ENCODE measurements at places on chromosomes 5 and 9.
A peak's percentile ranks its signal among the peaks of the same experiment; 100 is the strongest.

- no peak overlapping the region for H3K4me3 ChIP-seq
- DNase-seq, result no peak
- H3K36me3 ChIP-seq, result no peaks in the 10 kb centered on the region
- no peaks in the 10 kb centered on the region for H3K4me1 ChIP-seq
- H3K27ac ChIP-seq, result no peak overlapping the region
- no peaks in the 10 kb centered on the region for H3K27me3 ChIP-seq
Measured at GRCh38 chr5:120052916-120053828, 410.9 kb upstream of the PRR16 start.

- H3K4me3 ChIP-seq, result no peak overlapping the region
- no peaks in the 10 kb centered on the region for H3K27me3 ChIP-seq
- H3K36me3 ChIP-seq, result no peaks in the 10 kb centered on the region
- no peak overlapping the region for H3K27ac ChIP-seq
- no peak for DNase-seq
Measured at GRCh38 chr5:111138096-111138495, 45.9 kb downstream of the WDR36 start.

- H3K27ac ChIP-seq, result no peak overlapping the region
- no peaks in the 10 kb centered on the region for H3K36me3 ChIP-seq
- H3K4me3 ChIP-seq, result no peak overlapping the region
- no peaks in the 10 kb centered on the region for H3K4me1 ChIP-seq
- no peaks in the 10 kb centered on the region for H3K27me3 ChIP-seq
- no peak for DNase-seq
Measured at GRCh38 chr5:134088291-134088690, 26.2 kb upstream of the TCF7 start.

GRCh38 chr5:170450061-170450669 is 53.7 kb upstream of the KCNIP1 start:
- H3K36me3 ChIP-seq, result no peaks in the 10 kb centered on the region
- no peak overlapping the region for H3K4me3 ChIP-seq
- no peak overlapping the region for H3K27ac ChIP-seq
- H3K27me3 ChIP-seq, result no peaks in the 10 kb centered on the region
- DNase-seq, result peak; percentile 10

DNA sequence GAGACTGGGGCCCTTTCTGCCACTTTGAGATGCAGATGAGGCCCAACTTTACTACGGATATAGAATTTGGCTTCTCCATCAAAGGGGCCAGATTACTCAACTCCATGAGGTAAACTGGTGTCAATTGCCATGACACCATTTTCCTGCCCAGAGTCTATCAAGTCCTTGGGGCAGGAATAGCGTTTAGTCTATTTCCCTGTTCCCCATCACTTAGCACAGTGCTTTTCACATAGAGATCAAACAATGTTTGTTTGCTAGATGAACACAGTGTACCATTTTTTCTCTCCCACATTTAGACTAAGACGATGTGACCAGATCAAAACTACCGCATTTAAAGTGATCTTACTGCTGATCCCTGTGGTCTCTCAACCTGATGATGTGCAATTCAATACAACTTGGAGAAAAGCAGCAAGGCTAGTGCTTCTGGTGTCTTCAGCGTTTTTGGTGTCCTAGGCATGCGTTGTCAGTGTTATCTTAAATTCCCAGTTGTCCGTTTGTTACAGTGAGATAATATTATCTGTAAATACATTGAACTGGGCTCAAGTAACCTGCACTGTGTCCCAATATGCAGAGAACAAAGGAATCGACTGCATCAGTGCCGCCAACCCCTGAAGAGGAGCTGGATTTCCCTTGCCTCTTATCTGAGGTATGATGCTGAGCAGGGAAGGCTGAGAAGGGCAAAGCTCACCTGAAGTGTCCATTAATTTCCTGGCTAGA is 446.2 kb downstream of the PLK2 start:
- H3K4me1 ChIP-seq, result no peaks in the 10 kb centered on the region
- H3K4me3 ChIP-seq, result no peak overlapping the region
- no peaks in the 10 kb centered on the region for H3K36me3 ChIP-seq
- H3K27me3 ChIP-seq, result no peaks in the 10 kb centered on the region
- H3K27ac ChIP-seq, result no peak overlapping the region
- DNase-seq, result no peak

- no peaks in the 10 kb centered on the region for H3K27me3 ChIP-seq
- H3K27ac ChIP-seq, result peak overlapping the region; percentile 23
- peaks cover 2% of the 10 kb centered on the region for H3K4me1 ChIP-seq
Measured at GRCh38 chr5:963673-964531, 44.7 kb upstream of the NKD2 start.

DNA sequence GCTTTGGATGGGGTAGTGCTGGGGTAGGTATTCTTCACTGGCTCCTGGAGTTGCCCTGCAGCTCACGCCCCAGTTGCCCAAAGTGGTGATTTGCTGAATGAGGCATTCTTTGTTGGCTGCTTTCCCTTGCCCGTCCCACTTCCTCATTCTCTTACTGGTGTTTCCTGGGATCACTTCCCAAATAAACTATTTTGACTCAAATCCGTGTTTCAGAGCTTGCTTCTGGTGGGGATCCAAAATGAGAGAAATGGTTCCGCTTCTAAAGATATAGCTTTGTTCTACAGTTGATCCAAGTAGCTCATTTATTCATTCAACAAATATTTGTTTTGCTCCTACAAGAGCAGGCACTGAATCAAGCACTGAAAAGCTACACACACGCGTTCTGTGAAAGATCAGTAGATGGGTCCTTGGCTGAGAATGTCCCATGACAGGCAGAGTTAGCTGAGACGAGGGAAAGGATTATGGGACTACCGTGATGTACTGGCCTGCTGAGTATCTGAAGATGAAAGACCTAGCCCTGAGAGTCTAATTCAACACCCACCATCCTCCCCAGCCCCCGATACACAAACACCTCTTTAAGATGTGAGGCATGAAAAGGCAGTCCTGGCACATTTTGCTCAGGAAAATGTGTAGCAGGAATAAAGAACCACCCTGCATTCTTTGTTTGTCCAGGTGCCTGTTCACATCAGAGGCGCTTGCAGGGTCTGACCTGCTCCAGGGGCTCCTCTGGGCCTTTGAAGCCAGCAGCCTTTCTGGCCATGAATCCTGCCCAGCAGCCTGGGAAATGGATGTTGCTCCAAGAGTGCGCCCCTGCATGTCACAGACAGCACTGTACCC is 143.1 kb upstream of the RANBP3L start:
- H3K27me3 ChIP-seq, result no peaks in the 10 kb centered on the region
- H3K27ac ChIP-seq, result no peak overlapping the region
- DNase-seq, result no peak
- no peak overlapping the region for H3K4me3 ChIP-seq
- H3K4me1 ChIP-seq, result no peaks in the 10 kb centered on the region

- DNase-seq, result no peak
- no peaks in the 10 kb centered on the region for H3K36me3 ChIP-seq
- H3K27me3 ChIP-seq, result no peaks in the 10 kb centered on the region
- no peak overlapping the region for H3K27ac ChIP-seq
Measured at GRCh38 chr9:99475401-99476065, 253.5 kb downstream of the SEC61B start.

- no peaks in the 10 kb centered on the region for H3K36me3 ChIP-seq
- no peak overlapping the region for H3K4me3 ChIP-seq
- H3K27me3 ChIP-seq, result no peaks in the 10 kb centered on the region
- DNase-seq, result no peak
- no peaks in the 10 kb centered on the region for H3K4me1 ChIP-seq
Measured at GRCh38 chr9:70034271-70034711, 9.4 kb upstream of the MAMDC2 start.

DNA sequence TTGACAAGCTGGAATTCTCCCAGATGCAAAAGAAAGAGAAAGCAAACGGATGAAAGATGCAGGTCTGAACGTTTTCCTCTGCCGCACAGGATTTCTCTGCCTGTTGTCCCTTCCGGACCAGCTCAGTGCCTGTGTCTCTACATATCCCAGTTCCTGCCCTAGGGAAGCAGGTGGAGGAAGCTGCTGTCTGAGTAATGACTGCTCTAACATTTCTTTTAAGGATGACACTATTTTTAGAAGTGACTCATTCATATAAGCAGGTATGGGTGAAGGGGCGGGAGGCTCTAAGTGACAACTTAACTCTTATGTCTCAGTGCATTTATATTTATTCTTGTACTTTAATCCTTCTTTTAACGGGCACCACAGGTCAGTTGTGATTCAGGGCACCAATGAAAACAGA is 128.8 kb downstream of the SLC24A2 start:
- DNase-seq, result no peak
- no peaks in the 10 kb centered on the region for H3K4me1 ChIP-seq
- no peak overlapping the region for H3K27ac ChIP-seq
- H3K27me3 ChIP-seq, result no peaks in the 10 kb centered on the region

- H3K27ac ChIP-seq, result no peak overlapping the region
- no peak overlapping the region for H3K4me3 ChIP-seq
- no peaks in the 10 kb centered on the region for H3K4me1 ChIP-seq
- no peaks in the 10 kb centered on the region for H3K36me3 ChIP-seq
- no peaks in the 10 kb centered on the region for H3K27me3 ChIP-seq
Measured at GRCh38 chr5:60980511-60980910, 35.5 kb downstream of the NDUFAF2 start.

DNA sequence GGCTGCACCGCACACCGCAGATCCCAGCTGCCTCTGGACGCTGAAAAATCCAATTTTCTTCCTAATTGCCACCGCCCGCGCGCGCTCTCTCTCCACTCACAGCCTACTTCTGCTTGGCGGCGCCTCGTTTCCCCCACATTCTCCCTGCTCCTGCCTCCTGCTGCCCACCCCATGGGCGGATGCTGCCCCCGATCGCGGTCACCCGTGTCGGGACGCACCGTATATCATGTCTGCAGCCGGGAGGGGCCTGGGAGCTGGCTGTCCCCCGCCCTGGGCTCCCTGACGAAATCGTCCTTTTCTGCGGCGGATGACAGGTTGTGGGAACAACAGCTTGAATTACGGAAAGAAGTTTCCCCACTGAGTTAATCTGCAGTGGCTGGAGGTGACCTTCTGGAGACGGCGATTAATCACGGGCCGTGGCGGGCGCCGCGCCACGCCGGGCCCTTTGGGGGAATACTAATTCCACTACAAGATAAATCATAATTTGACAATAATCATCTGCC is 36.3 kb upstream of the PSD2 start:
- H3K27ac ChIP-seq, result no peak overlapping the region
- no peaks in the 10 kb centered on the region for H3K36me3 ChIP-seq
- peaks cover 6% of the 10 kb centered on the region for H3K27me3 ChIP-seq
- no peaks in the 10 kb centered on the region for H3K4me1 ChIP-seq
- H3K4me3 ChIP-seq, result no peak overlapping the region

DNA sequence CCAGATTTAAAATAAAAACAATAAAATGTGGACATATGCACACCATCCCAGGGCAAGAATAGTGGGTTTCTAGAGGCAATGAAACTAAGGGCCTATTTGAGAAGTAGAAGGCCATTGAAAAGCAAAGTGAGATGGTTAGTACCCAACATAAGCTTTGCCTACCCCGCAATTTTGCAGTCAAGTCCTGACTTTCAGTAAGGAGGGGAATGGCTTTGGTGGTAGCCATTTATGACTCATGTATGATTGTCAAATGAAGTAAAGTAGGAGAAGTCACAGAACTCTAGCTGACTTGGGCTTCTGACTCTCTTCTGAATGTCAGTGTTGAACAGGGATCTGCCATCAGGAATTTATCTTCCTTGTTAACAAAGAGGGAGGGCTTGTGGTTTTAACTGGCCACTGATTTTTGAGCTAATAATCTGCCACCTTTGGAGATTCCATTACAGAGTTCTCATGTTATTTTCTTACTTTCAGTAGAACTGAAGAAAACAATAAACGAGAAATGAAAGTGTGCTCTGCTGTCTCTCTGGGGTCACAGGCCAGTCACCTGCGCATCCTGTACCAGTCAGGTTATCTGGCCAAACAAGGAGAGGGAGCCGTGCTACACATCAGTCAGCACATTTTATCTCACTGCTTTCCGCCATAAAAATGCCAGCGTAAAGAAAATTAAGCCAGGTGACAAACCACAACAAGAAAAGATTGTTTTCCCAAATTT is 14.3 kb upstream of the SNCAIP start:
- H3K4me1 ChIP-seq, result no peaks in the 10 kb centered on the region
- H3K4me3 ChIP-seq, result no peak overlapping the region
- H3K27ac ChIP-seq, result no peak overlapping the region
- no peaks in the 10 kb centered on the region for H3K36me3 ChIP-seq

- H3K4me3 ChIP-seq, result no peak overlapping the region
- H3K36me3 ChIP-seq, result no peaks in the 10 kb centered on the region
Measured at GRCh38 chr5:16754601-16755000, 137.8 kb upstream of the RETREG1 start.

DNA sequence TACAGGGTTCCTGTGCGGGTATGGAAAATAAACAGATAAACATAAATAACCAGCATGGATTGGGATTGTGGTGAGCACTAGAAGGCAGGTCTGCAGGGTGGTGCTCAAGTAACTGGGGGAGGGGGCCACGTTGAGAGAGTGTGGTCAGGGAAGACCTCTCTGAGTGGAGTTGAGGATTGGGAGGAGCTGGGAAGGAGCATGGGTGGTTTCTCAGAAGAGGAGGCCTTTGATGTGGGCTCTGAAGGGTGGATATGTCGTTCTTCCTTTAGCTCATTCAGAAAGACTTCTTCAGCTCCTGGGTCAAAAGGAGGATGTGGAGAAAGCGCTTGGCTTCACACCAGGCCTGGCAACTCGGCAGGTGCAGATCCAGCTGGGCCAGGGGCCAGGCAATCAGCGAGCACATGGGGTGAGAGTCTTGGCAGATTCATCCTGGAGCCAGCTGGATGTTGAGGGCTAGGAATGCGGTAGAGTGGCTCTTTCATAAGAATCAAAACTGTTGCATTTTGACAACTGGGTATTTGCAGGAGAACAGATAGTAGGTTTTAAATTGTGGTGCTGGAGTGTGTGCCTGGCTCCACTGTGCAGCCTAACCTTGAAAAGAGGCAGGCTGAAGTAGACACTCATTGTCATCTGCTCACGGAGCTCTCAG is 71.7 kb downstream of the PCSK5 start:
- no peak overlapping the region for H3K4me3 ChIP-seq
- DNase-seq, result no peak
- H3K36me3 ChIP-seq, result no peaks in the 10 kb centered on the region
- no peak overlapping the region for H3K27ac ChIP-seq

DNA sequence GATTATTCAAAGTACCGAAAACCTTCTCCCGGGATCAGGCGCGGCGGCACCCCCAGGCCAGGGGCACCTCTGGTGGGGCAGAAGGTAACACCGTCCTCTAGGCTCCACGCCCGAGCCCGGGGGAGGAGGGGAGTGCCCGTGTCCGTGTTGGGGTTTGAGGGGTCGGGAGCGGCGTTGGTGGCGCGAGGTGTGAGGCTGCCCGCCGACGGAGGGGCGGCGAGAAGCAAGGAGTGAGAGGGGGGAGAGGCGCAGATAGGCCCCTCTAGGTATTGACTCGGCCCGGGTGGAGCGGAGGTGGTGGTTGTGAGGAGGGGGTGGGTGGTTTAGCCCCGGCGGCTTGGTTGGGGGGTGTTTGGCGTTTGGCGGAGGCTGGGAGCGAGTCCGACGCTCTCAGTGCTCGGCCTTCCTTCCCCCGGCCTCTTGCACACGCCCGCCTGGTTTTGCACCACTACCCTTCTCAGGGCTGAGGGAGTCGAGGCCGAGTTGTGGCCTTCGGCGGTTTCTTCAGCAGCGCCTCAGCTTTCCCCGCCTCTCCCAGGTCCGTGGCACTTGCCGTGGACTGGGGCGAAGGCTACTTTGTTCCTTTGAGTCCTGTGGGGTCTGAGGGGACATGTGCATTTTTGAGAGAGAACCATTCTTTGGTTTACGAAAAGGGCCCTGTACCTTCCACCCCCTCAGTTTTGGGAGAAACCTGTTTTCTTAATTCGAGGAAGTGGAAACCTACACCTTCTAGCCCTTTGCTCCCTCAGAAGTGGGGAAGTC is 450 bp downstream of the GPBP1 start:
- no peaks in the 10 kb centered on the region for H3K27me3 ChIP-seq
- H3K4me3 ChIP-seq, result peak overlapping the region; percentile 79
- peak; percentile 60 for DNase-seq
- H3K27ac ChIP-seq, result peak overlapping the region; percentile 100
- H3K4me1 ChIP-seq, result peaks cover 33% of the 10 kb centered on the region

GRCh38 chr5:108523360-108523759 is 141.5 kb upstream of the FBXL17 start:
- no peak overlapping the region for H3K4me3 ChIP-seq
- H3K4me1 ChIP-seq, result no peaks in the 10 kb centered on the region
- H3K36me3 ChIP-seq, result no peaks in the 10 kb centered on the region
- no peak for DNase-seq
- H3K27ac ChIP-seq, result no peak overlapping the region
